NCI-H1436 (cell line): ENCODE measurements at places on chromosomes 12 and 14.

GRCh38 chr12:102215992-102216691 lies 18.5 kb upstream of the PMCH start:
- DNase-seq = no peak

- DNase-seq = no peak
Measured at GRCh38 chr14:60485057-60485597, 736 bp downstream of the C14orf39 start.

DNA sequence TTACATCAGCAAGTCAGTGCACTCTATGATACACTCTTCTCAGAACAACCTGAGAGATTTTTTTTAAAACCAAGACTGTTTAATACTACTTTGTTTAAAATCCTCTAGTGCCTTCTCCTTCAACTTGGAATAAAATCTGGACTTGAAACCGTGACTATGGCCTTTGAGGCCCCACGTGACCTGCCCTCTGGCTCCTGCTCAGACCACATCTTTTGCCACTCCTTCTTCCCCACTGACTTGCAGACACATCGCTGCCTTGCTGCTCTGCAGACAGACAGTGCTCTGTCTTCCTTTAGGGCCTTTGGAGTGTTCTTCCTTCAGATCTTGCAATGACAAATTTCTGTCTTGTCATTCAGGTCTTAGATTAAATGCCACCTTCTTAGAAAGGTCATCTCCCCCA lies 48.5 kb downstream of the TTC8 start:
- no peak for DNase-seq

GRCh38 chr14:32913725-32914124 lies 25.0 kb upstream of the NPAS3 start:
- no peak for DNase-seq

- DNase-seq = no peak
Measured at GRCh38 chr12:87575906-87576305, 453.3 kb downstream of the C12orf50 start.

DNA sequence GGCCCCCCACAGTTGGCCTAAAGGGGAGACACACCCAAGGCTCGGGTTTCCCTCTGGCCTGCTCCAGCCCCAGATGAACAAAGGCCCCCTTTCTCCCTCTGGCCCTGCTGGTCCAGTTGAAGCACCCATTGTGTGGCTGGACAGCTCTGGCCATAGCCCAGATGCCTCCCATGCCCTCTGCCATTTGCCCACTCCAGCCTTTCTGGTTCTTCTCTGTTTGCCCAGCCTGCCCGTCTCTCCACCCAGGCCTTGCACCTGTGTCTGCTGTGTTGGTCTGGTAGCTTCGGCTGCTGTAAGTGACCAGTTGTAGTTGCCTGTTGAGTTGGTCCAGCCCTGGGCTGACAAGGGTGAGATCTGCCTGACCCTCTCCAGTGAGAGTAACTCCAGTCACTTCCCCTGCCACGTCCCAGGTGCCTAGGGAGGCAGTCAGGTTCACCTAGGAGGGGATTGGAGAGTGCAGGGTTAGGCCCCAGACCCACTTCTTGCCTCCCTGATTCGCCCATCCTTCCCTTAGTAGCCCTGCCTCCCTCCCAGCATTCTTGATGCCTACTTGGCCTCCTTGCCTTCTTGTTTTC lies 3.0 kb downstream of the B4GALNT1 start:
- no peak for DNase-seq

- no peak for DNase-seq
Measured at GRCh38 chr12:71684081-71684480, 1.8 kb upstream of the TMEM19 start.

- peak; percentile 86 for DNase-seq
Measured at GRCh38 chr12:21527451-21528180, 1.5 kb downstream of the SPX start.

- peak; percentile 10 for DNase-seq
Measured at GRCh38 chr12:122126342-122126635, 47.7 kb downstream of the IL31 start.

DNA sequence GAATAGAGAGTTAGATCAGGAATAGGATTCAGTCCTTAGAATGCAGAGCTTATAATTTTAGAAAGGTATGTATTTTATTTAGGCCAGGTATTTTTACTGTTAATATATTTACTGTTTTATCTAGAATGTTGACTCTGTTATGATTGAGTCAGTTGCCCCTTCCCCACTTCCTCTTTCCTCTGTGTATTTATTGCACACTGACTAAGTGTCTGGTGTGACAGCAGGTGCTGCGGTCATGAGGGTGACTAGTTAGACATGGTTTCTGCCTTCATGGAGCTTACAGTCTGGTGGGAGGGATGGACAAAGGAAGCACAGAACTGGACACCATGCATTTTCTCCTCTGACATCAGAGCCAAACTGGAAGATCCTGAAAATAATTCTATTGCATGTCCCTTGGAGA lies 159.8 kb downstream of the CACNA1C start:
- no peak for DNase-seq

DNA sequence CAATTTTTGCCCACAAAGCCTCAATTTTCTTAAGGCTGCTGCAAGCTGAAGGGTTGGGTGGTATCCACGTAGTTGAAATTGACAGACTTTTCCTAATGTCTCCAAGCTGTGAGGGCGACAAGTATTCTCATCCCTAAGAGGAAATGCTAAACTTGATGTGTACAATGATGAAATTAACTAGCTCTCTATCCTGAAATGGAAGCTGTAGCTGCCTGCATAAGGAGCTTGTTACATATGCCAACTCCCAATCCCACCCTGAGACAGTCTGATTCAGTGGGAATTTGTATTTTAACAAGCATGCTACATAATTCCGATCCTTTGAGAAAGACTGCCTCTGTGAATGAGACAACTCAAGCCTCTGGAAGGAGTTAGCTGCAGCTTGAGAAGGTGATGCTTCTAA lies 45.7 kb upstream of the MDM1 start:
- DNase-seq = no peak

- peak; percentile 88 for DNase-seq
Measured at GRCh38 chr12:123670882-123671728, at the start of gene TCTN2. Gene TCTN2 (plus strand): TSS chr12:123671113. CDS start chr12:123671241, 128 bp downstream.

DNA sequence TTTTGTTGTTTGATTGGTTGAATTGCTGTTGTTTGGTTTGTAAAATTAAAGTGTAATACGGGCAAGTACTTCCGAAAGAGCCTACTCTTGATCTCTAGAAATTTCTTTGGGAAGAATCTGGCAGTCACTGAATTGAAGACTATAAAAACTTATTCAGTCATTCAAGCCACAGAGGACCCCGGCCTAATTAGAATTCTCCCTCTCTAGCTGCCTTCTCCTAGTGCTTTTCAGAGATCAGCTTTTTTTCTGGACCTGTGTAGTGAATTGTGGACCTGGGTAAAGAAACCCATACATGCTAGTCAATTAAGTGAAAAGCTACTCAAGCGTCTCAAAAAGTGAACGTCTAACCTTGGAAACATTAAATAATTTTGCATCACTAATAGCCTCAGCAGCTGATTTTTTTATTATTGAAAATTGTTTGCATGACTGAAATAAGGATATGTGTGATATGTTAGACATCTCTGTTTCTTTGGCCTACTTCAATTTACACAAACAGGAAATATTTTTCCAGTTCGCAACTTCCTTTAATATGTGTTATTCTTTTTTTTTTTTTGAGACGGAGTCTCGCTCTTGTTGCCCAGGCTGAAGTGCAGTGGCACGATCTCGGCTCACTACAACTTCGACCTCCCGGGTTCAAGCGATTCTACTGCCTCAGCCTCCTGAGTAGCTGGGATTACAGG lies 27.2 kb downstream of the EFCAB11 start:
- DNase-seq = no peak

GRCh38 chr12:124636138-124636978 lies 68.9 kb upstream of the NCOR2 start:
- DNase-seq = no peak

DNA sequence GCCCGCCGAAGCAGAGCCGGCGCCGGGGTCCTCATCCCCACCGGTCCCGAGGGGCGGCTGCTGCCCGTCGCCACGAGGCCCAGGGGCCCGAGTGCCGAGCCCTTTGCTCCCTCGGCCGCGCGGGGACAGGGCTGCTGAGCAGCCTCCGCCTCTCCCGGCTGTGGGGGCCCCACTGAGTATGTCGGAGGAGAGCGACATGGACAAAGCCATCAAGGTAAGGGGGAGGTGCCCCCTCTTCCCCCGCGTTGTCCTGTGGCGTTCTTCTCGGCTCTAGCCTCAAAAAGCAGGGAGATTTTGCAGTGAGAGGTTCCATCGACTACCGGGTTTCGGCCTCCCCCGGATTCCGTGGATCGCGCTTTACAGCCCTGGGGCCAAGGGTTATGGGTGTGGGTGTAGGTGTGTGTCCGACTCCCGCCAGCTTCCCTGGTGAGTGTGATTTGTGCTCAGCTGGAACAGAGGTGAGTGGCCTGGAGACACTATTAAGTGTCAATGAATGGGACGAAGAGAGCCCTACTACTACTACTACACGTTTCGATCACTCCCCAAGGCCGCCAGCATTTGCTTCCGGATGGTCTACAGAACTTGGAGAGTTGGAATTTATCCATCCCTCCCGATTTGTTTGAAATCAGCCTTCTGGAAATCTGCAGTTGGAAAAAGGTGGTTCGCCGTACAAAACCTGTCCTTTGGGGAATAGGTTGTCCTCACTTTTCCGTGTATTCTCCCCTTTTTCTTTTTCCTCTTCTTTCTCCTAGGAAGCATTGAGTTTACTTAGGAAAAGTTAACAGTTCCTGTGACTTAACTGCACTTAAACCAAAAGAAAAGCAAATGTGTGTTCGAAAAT lies 748 bp downstream of the MAPKAPK5 start:
- no peak for DNase-seq

DNA sequence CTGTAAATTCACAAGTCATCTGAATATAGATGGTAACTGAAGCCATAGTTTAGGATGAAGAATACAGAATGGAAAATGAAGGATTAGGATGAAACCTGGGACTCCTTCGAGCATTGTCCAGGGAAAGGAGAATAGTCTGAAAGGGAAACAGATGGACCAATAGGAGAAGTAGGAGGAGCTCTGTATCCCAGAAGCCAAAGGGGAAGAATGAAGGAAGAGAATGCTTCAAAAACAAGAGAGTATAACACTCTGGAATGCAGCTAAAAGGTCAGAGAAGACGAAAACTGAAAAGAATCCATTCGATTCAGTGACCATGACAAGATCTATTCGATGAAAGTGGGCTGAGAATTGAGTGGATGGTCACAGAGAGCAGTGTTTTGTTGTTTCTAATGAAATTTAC lies 1.0 kb downstream of the GMFB start:
- DNase-seq = no peak

GRCh38 chr12:65695113-65695865 lies 129.0 kb upstream of the HMGA2 start:
- no peak for DNase-seq

GRCh38 chr14:63671987-63672386 lies 30.3 kb upstream of the WDR89 start:
- no peak for DNase-seq

DNA sequence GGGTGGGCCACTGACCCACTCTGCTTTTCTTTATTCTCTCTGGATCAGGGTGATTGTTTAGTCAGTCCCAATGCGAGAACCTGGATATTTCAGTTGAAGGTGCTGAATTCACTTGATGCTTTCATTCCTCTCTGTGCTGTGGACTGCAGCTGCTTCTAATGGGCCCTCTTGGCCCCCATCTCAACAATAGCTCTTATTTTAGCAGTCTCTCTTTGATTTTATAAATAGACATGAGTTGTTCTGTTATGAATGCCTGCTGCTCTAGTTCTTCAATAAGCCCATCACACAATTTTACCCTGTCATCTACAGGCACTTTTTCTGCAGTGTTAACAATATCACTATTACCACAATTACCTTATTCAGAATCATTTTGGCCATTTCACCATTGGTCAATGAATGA lies 54.1 kb upstream of the YARS2 start:
- no peak for DNase-seq

DNA sequence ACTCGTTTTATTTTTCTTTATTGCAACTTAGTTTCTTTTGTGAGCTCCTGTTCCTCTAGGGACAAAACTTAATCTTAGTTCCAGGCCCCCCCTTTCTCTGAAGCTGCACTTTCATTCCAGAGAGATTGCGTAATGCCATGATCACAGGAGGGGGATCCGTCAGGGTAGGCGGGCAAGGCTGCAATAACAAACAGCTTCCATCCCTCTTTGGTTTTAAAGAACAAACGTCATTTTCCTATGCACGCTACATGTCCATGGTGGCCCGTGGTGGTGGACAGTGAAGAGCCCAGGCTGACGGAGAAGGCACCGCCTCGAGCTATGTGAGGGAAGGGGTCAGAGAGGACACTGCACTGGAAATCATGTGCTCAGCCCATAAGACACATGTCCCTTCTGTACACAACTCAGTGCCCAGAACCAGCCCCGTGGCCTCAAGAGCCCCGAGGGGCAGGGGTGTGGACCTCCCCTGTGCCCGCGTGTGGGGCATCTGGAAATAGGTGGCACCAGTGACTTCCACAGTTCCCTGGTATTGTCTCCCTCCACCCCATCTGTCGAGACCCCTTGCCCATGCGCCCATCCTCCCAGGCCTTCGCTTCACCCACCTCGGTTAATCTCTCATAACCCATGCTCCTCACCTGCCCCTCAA lies 161.4 kb downstream of the ADGRD1 start:
- DNase-seq = no peak

DNA sequence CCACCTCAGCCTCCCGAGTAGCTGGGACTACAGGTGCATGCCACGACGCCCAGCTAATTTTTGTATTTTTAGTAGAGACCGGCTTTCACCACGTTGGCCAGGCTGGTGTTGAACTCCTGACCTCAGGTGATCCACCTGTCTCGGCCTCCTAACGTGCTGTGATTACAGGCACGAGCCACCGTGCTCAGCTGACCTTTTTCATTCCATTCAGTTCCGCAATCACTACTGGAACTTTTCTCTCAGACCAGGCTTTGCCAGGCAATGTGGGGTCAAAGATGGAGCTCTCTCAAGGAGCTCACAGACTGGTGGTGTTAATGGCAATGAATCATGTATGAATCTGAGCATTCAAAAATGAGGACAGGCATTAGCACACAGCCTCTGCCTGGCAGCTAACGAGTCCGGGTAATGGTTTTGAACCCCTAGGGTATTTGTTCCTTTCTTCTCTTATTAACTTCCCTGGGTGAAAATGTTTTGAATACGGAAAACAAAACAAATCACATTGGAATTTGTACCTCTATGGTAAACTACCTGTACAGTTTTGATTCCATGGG lies 9.4 kb upstream of the TCHP start:
- peak; percentile 67 for DNase-seq

GRCh38 chr14:101442451-101442850 lies 118.8 kb upstream of the DIO3 start:
- DNase-seq = no peak

GRCh38 chr12:42496886-42497285 lies 92.7 kb downstream of the PRICKLE1 start:
- DNase-seq = no peak

DNA sequence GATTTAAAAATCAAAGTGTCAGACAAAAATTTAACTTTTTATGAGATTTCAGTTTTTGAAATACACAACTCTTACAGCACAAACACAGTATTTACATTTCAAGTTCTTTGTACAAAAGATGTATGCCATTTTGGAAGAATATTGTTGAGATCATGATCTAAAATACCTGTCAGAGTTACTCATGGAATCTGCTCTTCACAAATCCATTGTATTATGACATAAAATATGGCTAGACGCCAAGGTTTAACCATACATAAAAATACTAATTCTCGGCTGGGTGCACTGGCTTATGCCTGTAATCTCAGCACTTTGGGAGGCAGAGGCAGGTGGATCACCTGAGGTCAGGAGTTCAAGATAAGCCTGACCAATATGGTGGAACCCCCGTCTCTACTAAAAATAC lies 6.2 kb upstream of the SYCP3 start:
- no peak for DNase-seq

- DNase-seq = no peak
Measured at GRCh38 chr12:21815306-21816062, 41.0 kb upstream of the KCNJ8 start.
